ENCODE measurements at places on chromosomes 1 and 21. TPM values are rescaled to one million over a fixed set of nuclear protein-coding genes. Genes with fewer than 3 reads are reported as not detected.
A peak's percentile ranks its signal among the peaks of the same experiment; 100 is the strongest.

The KIAA1614 gene
- 3.1 TPM for total RNA-seq

DNA sequence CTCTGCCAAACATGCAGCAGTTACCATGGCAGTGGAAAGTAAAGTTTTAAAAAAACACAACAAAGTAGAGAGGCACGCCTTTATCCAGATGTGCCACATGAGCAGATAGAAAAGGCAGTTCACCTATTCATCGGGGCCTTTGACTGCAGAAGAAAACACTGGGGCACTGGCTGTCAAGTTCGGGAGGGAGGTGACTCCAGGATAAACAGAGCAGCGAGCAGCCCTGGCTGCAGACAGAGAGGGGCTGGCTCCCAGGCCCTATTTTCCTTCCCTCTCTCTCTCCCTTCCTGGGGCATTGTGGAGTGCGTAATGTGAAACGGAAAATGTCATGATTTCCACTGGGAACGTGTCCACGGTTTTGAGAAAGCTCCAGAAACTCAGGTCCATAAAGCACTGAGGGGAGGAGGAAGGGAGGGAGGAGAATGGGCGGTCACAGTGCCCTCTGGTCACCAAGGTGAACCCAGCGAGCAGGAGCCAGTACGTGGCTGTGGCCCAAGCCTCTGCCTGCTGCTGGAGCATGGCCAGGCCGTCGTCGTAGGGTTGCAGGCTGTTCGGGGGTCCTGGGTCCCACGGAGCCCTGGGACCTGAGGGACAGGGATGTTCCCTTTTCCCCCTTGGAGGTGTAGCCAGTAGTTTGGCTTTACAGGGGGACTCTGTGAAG, 114.7 kb upstream of the IRF2BP2 start:
- H3K4me1 ChIP-seq, result peaks cover 29% of the 10 kb centered on the region
- no peak for DNase-seq
- H3K27ac ChIP-seq, result peak overlapping the region; percentile 56
- H3K27me3 ChIP-seq, result no peaks in the 10 kb centered on the region

DNA sequence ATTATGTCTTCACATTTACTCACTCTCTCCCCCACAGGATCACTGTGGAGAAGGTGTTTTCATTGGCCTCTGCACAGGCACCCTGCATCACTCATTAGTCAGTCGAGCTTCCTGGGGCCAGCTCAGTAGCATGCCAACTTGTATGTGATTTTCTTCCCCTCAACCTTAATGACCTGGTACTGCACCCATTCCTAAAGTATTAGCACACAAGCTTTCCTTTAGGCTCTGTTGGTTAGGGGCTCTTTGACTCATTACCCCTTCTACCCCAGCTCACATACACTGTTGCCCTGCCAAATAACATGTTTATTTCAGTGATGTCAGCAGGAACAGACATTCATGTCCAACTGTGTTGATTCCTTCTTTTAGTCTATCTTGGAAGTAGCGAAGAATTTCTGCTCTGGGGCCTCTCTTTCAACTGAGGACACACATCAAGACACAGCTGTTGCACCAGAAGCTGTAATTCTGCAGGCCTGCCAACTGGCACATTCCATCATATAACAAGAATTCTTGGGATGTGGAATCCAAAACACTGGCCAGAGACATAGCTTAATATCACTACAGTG, 603.5 kb upstream of the ADAMTS5 start:
- DNase-seq, result no peak
- H3K27ac ChIP-seq, result no peak overlapping the region
- H3K4me3 ChIP-seq, result no peak overlapping the region
- no peaks in the 10 kb centered on the region for H3K36me3 ChIP-seq

DNA sequence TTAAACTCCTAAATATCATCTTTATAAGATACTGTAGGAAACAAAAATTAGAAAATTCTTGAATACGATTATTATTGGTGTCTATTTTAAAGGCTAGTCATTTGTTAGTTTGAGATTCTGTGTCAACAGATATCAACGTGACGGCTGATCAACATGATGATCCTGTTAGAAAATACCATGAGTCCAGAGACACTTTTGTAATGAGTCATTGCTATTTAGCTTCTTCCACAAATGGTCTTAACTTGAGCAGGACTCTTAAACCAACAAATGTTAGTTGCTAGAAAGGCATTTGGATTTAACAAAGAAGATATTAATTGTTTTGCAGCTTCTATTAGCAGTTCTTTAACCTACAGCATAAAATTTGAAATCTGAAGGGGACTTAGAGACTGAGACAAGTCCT, 131.2 kb downstream of the TGFB2 start:
- no peaks in the 10 kb centered on the region for H3K4me1 ChIP-seq
- H3K4me3 ChIP-seq, result no peak overlapping the region
- H3K36me3 ChIP-seq, result no peaks in the 10 kb centered on the region
- H3K27ac ChIP-seq, result no peak overlapping the region
- no peaks in the 10 kb centered on the region for H3K27me3 ChIP-seq
- no peak for DNase-seq

The ILF2 gene
- total RNA-seq, result 389 TPM

DNA sequence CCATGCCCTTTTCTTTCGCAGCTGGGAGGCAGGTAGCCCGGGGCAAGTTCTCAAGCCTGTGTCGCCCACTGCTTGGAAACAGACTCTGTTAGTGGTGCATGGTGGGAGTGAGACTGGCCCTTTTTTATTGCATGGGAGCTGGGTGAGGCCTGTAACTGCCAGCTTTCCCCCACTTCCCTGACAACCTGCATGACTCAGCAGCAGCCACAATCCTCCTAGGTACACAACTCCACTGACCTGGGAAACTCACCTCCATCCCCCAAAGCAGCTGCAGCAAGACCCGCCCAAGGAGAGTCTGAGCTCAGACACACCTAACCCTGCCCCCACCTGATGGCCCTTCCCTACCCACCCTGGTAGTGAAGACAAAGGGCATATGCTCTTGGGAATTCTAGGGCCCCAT, 25.8 kb downstream of the PIGP start:
- no peak for DNase-seq
- no peak overlapping the region for H3K27ac ChIP-seq
- H3K4me3 ChIP-seq, result no peak overlapping the region
- H3K27me3 ChIP-seq, result peaks cover 9% of the 10 kb centered on the region
- H3K4me1 ChIP-seq, result peaks cover 10% of the 10 kb centered on the region

DNA sequence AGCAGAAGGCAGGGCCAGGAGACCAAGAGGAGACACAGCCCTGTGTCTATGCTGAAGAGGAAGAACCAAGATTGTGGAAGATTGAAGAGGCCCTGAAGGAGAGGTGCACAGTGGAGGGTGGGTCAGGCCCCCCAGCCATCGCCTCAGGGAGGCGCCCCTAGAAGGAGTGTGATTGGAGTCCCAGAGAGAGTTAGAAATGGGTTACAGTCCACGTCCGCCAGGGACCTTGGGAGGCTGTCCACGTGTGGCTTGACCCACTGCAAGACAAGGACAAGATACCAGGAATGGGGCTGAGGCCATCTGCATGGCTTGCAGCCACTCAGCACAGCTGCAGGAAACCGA, 375.1 kb downstream of the NPHP4 start:
- H3K4me1 ChIP-seq, result no peaks in the 10 kb centered on the region
- no peak overlapping the region for H3K4me3 ChIP-seq
- no peaks in the 10 kb centered on the region for H3K27me3 ChIP-seq
- H3K36me3 ChIP-seq, result no peaks in the 10 kb centered on the region
- H3K27ac ChIP-seq, result no peak overlapping the region

GRCh38 chr1:90358448-90358847, 358.7 kb downstream of the BARHL2 start:
- no peak overlapping the region for H3K27ac ChIP-seq
- no peaks in the 10 kb centered on the region for H3K4me1 ChIP-seq
- no peaks in the 10 kb centered on the region for H3K27me3 ChIP-seq
- H3K36me3 ChIP-seq, result no peaks in the 10 kb centered on the region
- DNase-seq, result no peak

DNA sequence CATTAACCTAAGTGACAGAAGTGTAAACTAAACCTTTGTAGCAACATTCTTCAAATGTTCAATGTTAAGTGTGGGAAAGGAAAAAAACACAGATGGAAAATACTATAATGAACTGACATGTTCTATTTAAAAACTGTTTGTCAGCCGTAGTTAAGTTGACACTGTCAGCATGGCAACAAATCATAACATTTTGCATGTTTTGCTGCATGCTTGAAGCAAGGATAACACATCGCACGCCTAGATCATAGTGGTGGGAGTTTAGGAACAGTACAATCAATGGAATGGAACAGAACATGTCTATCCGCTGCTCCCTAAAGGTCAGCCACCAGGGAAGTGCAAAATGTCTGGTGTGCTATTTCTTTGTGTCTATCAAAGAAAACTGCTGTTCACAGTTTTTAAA, 62.5 kb upstream of the ESRRG start:
- H3K4me3 ChIP-seq, result no peak overlapping the region
- peaks cover 1% of the 10 kb centered on the region for H3K27me3 ChIP-seq
- no peaks in the 10 kb centered on the region for H3K36me3 ChIP-seq
- H3K27ac ChIP-seq, result no peak overlapping the region
- no peak for DNase-seq

GRCh38 chr1:53270107-53270506, 31.8 kb upstream of the MAGOH start:
- no peak overlapping the region for H3K4me3 ChIP-seq
- H3K27ac ChIP-seq, result no peak overlapping the region
- DNase-seq, result no peak
- H3K36me3 ChIP-seq, result peaks cover 69% of the 10 kb centered on the region

GRCh38 chr1:33211972-33212371, 30.1 kb upstream of the TRIM62 start:
- no peak overlapping the region for H3K4me3 ChIP-seq
- H3K4me1 ChIP-seq, result no peaks in the 10 kb centered on the region
- H3K27ac ChIP-seq, result no peak overlapping the region
- H3K27me3 ChIP-seq, result no peaks in the 10 kb centered on the region

All from H1 (cell line).